ENCODE measurements at places on chromosomes 16 and 17. TPM values are rescaled to one million over a fixed set of nuclear protein-coding genes. Genes with fewer than 3 reads are reported as not detected.
A peak's percentile ranks its signal among the peaks of the same experiment; 100 is the strongest.

- DNase-seq = peak; percentile 100
Observed at GRCh38 chr17:75289115-75289831, at the start of gene SLC25A19. Gene SLC25A19, minus strand, starts transcription at chr17:75289433. Its CDS starts 2,669 bp downstream, at chr17:75286764.

GRCh38 chr17:81027591-81028505, 7.1 kb upstream of the BAIAP2 start:
- DNase-seq = no peak

DNA sequence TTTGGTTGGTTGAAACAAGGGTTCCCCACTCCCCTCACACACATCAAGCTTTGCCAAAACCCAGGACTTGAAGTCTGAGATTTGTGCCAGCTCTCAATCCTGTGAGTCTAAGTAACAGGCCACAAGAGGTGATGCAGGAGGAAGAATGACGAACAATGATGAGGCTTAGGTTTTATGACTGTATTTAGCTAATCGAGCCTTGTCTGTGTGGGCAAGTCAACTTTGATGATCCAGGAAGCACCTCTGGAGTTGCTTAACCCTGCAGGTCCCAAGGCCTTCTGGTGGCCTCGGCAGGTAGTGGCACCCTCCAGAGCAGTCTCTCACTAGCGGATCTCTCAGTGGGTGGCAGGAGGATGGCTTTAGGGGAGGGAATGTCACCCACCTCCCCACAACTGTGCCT, 28.7 kb downstream of the CDK5RAP3 start:
- DNase-seq = no peak

The RCVRN gene
- total RNA-seq = 0.33 TPM

DNA sequence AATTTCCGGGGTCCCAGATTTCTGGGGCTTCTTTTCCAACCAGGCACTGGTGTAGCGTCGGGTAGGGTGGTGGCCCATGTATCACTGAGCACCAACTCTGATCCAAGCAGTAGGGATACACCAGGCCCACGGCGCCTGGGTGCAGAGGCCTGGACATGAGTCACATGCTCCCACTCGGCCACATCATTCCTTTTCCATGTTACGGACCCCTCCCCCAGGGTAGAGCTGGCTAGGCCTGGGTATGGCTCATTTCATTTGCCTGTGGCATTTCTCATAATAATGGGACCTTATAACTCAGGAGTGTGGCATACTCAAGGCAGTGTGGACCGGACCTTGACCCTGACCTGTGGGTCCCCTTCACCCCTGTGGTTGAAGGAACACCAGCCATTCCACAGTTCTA, 18.0 kb upstream of the NDRG4 start:
- DNase-seq = no peak

DNA sequence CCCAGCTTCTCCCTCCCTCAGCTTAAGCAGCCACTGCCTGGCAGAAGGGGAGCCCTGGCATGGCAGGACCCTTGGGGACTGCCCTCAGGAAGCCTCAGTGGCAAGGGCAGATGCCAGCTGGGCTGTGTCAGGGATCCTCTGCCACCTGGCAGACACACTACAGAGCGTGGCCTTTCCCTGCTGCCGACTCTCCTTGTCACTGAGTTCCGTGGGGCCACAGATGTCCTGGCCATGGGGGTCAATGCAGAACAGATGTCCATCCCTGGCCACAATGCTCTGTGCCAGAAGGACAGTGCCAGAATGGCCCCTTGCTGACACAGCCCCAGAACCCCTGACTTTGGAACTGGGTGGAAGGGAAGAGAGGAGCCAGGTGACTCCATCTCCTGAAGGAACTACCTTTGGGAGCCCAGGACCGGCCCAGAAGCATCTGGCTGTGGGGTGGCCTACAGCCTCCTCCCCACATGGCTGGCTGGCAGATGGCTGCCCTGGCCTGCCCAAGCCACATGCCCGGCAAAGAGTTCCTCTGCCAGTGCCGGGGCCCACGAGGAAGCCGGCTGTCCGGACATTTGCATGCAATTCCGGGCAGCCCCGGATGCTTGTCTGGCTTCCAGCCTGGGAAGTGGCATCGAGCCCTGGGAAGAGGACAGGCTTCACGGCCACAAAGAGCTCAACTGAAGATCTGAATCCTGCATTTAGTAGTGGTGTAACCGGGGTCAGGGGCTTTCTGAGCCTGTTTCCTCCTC, 24.1 kb downstream of the NPTX1 start:
- no peak for DNase-seq

DNA sequence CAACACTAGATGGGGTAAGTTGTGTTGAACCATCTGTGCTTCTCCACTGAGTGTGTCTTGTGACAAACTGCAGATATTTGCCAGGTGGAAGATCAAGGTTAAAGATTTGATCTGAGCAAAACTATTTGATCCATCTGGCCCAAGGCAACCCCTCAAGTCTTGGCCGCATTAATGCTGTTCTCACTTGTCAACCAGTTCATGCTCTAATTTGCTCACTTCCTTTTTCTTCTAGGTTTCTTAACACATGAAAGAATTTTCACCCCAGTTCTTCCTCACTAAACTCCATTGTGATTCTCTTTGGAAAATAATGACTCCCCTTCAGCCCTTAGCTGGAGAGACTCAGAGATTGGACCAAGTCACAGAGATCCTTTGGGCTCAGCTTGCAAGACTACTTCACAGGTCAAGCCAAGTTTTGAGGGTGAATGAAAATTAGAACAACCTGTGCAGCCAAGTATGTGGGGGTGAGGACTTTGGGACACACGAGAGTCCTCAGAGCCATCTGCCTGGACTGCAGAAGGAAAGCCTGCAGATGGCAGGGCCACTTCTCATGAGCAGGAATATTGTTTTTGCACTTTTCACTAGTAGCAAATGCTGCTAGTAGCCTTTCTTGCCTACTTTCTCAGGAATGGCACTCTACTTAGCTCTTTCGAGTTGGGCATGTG, 166.5 kb downstream of the AXIN2 start:
- no peak for DNase-seq

- no peak for DNase-seq
Observed at GRCh38 chr16:16887193-16887592, 508.3 kb downstream of the NPIPA7 start.

The GAS2L2 gene
- not detected for total RNA-seq

GRCh38 chr17:48960834-48961515, 7.4 kb downstream of the GIP start:
- no peak for DNase-seq

DNA sequence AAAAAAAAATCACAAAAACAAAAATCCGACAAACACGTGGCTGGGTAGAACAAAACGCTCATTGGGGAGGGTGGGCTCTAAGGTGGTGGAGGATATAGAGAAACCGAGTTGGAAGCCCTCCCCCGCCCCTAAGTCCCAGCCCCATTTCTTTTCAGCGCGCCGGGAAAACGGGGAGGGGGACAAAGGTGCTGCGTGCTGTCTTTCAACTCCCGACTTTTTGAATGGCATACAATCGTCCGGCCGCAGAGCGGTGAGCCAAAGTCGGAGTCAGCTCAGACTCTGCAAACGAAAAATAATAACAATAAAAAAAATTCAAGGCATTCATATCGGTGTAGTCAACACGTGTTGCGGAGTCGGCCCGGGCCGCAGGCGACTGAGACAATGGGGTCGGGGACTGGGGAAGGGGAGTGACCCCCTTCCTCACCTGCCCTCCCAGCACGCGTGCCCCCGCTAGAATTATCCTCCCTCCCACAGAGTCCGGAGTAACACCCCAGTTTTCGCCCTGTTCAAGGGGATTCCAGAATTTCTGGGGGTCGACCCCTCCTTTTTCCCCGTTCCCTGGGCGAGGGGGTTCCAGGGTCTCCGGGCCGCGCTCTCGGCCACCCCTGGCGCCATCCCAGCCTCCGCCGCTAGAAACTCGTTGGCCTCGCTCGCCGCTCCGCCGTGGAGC, 1.7 kb upstream of the IGF2BP1 start:
- no peak for DNase-seq

DNA sequence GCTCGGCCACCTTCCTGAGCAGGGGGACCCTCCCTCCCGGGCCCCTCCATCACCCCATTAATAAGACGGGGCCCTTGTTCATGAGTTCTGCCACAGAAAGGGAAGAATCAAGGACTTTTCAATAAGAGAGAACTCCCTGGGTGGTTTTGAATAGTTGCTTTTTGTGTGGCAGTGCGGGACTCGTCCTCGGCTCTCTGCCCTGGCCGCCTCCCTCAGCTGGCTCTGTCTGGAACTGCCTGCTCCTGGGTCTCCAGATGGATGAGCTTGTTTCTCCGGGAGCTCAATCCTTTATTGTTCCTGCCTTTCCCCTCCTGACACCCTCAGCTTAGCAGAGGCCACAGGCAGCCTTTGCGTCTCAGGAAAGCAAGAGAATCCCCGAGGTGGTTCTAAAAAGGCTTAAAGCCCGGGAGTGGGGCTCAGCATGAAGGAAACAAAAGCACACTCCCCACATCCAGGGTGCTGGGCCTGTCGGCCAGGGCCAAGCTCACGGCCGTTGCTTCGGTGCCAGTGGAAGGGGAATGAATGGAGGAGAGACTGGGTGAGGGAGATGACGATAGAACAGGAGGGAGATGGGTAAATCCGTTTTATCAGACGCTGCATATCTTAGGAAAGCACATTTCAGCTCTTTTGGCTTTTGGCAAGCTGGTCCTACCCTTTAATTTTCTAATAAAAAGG, 60.2 kb downstream of the RAI1 start:
- DNase-seq = no peak

The HS3ST3A1 gene
- 0.28 TPM for total RNA-seq

The WSCD1 gene
- 4.2 TPM for total RNA-seq

DNA sequence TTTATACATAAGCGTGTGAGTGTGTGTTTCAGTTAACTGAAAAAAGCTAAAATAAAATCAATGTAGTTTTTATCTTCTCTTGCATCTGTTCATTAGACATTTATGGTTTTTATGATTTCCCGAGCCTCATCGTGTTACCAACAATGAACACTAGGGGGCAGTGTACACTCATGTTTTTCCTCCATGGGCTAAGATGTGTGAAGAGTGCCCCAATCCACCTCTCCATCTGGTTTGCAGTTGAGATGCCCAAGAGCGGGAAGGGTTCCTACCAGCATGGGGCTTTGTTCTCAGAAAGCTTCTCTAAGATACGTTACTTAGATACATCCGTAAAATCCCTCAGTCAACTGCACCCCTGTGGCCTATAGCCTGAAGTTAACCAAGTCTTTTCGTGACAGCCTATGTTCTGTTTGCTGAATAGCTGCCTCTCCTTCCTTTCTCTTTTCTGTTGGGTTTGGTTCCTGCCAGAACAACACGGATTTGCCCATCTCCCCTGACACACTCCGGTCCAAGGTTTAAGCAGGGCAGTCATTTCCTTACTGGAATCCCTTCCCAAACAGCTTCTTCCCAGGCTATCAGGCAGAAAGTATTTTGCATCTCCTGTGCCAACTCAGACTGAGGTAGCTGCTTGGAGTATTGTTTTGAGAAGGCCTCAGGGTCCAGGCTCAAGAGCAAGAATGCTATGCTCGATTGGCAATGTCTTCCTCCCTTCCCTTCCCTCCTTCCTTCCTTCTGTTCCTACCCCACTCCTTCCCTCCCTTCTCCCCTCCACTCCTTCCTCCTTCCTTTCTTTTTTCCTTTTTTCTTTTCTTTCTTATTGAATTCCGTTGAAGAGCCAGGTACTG, 12.9 kb upstream of the ELAC2 start:
- no peak for DNase-seq

DNA sequence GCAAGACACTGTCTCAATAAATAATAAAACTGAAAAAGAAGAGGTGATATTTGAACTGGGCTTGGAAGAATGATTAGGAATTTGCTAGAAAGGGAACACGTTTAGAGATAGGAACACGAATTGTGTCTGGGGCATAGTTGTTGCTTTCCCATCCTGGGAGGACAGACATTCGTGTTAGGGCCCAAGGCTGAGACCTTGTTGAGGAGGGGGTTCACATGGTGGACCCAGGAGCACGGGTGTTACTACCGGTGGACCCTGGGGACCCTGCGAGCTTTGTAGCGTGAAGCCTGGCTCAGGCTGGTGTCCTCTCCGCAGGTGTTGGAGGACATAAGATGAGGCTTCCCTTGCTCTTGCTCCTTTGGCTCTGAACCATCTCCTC, 1.2 kb downstream of the ACSF3 start:
- no peak for DNase-seq

- DNase-seq = peak; percentile 53
Observed at GRCh38 chr17:8122422-8122923, 1.4 kb downstream of the HES7 start.

The CNTD1 gene
- not detected for total RNA-seq

The TMEM114 gene
- not detected for total RNA-seq

The TNK1 gene
- total RNA-seq = 1.6 TPM

DNA sequence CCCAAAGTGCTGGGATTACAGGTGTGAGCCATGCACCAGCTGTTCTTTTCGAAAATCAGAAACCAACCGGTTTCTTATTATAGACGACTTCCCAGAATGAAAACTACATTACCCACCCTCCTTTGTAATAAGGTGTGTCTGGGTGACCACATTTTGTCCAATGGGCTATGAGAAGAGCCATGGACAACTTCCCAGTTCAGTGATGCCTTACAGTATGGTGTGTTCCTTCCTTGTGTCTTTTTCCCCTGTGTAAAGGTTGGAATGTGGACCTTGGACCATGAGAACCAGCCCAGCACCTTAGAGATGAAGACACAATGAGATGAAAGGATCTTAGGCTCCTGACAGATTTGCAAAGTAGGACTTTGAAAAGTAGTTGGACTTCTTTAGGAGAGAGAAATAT, 85.0 kb upstream of the ATF7IP2 start:
- DNase-seq = no peak

DNA sequence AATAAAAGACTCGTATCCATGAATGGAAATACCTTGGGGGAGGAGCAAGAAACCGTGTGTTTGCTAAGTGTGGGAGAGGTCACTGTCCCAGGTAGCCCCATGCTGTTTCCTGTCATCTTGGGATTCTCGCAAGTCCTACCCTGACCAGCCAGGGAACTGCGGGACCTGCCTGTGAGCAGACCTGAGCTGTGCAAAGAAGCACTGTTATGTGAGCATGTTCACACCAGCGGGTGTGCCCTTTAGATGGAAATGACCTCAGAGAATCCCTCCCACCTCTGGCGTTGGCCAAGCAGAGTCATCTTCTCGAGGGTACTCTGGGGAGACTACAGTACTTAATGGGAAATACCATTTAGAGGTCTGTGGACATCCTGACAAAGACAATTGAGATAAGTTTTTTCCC, 127.0 kb upstream of the MON1B start:
- DNase-seq = no peak

The PHF23 gene
- 27.5 TPM for total RNA-seq

The HEATR9 gene
- total RNA-seq = not detected

DNA sequence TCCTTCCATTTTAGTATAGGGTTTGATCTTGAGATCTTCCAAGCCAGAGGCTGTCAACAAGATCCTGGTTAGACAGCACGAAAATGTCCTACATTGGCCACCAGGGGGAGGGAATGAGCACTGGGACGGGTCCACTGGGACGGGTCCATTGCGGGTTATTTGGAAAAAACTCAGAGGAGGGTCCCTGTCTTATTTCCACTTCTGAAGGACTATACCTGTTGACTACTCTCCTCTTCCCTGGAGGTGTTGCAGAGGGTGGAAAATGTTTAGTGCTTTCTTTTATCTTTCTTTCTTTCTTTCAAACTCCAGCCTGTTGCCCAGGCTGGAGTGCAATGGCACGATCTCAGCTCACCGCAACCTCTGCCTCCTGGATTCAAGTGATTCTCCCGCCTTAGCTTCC, 2.5 kb downstream of the TTLL6 start:
- no peak for DNase-seq

- no peak for DNase-seq
Observed at GRCh38 chr17:6160911-6161855, 91.0 kb downstream of the WSCD1 start.

- DNase-seq = no peak
Observed at GRCh38 chr16:69852815-69853214, 90.7 kb downstream of the WWP2 start.

- DNase-seq = no peak
Observed at GRCh38 chr17:44281570-44281969, 13.6 kb upstream of the SLC4A1 start.

The TAT gene
- 0.09 TPM for total RNA-seq

Data from posterior vena cava (tissue), 2 donors.